Foreskin fibroblast (primary cell): ENCODE measurements at places on chromosomes 1 and 21.

- no peak for DNase-seq
Observed at GRCh38 chr1:115062542-115063004, 26.7 kb downstream of the TSPAN2 start.

GRCh38 chr1:218546314-218546713 lies 201.2 kb downstream of the TGFB2 start:
- no peak for DNase-seq

GRCh38 chr1:15152318-15153183 lies 996 bp upstream of the TMEM51 start:
- peak; percentile 94 for DNase-seq

- no peak for DNase-seq
Observed at GRCh38 chr1:213773975-213774374, 213.8 kb upstream of the PROX1 start.

GRCh38 chr21:43297391-43297981 lies 128.7 kb downstream of the CRYAA start:
- no peak for DNase-seq

DNA sequence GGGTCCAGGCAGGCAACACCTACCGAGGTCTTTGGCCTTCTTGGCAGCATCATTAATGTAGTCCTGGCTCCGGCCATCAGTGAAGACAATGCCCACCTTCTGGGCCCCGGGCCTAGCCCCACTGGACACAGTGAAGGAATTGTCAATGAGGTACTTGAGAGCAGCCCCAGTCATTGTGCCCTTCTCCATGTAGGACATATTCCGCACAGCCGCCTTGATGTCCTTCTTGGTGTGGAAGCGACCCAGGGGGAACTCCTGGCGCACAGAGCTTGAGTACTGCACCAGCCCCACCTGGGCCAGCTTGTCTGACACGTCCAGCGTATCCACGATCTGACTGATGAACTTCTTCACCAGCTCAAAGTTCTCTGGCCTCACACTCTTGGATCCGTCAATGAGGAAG lies 7.5 kb downstream of the MATN1 start:
- no peak for DNase-seq

GRCh38 chr1:228901936-228902681 lies 166.8 kb downstream of the RHOU start:
- DNase-seq, result no peak

GRCh38 chr1:20376880-20377494 lies 86.3 kb downstream of the VWA5B1 start:
- peak; percentile 79 for DNase-seq

GRCh38 chr1:211495584-211495983 lies 3.6 kb upstream of the RD3 start:
- DNase-seq, result no peak

DNA sequence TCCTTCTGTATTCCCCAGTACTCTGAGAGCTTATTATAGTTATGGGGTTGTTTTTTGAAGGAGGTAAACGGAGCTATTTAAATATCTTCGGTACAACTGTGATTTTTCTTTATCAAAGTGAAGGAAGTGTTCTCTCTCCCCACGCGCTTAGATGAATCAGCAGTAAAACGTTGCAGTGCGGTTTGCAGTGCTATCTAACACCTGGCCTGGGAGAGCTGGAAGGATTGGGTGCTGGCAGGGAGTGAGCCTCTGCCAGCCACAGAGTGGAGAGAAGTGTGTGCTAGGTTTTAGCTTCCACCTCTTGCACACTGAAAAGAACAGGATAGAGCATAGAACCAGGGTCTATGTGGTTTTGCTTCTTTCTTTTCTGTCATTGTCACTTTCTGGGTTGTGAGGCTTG lies 165.9 kb downstream of the SDCCAG8 start:
- DNase-seq, result peak; percentile 26

- peak; percentile 31 for DNase-seq
Observed at GRCh38 chr1:27343639-27344025, 1.8 kb downstream of the SYTL1 start.

DNA sequence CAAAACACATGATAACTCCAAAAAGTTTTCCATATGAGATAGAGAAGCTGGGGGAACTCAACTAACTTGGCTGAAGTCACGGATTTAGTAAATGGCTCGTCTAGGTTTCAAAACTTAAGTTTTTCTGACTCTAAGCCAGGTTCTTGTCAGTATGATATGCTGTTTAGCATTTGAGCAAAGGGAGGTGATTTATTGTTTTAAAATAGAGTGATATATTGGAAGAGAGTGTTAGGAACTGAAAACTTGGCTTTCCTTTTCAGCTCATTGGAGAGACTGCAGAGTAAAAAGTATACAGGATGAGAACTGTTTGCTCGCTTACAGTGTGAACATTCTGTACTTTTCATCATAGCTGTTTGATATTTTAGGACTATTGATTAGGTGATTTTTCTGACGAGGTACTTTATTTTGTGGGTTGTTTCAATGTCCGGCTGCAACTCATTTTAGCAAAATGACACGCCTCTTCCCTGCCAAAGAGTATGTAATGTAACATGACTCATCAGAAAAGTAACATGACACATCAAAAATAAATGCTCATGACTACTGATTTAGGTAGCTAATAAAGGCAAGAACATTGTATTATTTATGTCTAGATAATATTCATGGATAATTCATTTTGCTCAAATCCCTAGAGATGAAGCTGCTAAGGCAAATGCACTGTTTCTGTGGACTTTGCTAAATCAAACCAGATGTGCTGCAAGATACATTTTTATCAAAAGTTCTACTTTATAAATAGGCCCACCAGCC lies 355.1 kb downstream of the GPATCH2 start:
- DNase-seq, result peak; percentile 68

GRCh38 chr21:25635310-25635709 lies 3.7 kb upstream of the JAM2 start:
- no peak for DNase-seq

DNA sequence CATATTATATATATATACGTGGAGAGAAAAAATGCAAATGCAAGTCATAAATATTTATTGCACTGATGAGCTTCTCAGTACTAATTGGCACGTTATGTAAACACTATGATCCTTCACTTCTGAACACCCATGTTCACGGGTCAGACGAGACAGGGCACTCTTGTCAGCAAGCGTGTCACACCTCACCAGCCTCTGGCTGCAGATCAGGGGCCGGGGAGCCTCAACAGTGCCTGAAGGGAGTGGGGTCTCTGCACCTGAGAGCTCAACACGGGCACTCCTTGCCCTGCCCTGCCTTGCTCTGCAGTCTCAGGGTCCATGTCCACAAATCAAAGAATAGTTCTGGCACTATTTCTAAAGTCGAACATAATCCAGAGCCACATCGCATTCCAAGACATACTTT lies 409 bp upstream of the HIVEP3 start:
- no peak for DNase-seq

GRCh38 chr1:25754470-25755181 lies 45.4 kb upstream of the SELENON start:
- no peak for DNase-seq

- no peak for DNase-seq
Observed at GRCh38 chr1:25676488-25676887, 59.9 kb downstream of the MAN1C1 start.

- DNase-seq, result no peak
Observed at GRCh38 chr21:17613242-17613676, 558 bp upstream of the BTG3 start.

GRCh38 chr1:219179293-219179692 lies 5.6 kb downstream of the LYPLAL1 start:
- DNase-seq, result no peak

GRCh38 chr1:13494025-13494424 lies 19.8 kb downstream of the LRRC38 start:
- DNase-seq, result no peak

- no peak for DNase-seq
Observed at GRCh38 chr1:58030456-58030855, 516.1 kb downstream of the OMA1 start.

- DNase-seq, result no peak
Observed at GRCh38 chr1:227215863-227216510, 102.3 kb downstream of the CDC42BPA start.

DNA sequence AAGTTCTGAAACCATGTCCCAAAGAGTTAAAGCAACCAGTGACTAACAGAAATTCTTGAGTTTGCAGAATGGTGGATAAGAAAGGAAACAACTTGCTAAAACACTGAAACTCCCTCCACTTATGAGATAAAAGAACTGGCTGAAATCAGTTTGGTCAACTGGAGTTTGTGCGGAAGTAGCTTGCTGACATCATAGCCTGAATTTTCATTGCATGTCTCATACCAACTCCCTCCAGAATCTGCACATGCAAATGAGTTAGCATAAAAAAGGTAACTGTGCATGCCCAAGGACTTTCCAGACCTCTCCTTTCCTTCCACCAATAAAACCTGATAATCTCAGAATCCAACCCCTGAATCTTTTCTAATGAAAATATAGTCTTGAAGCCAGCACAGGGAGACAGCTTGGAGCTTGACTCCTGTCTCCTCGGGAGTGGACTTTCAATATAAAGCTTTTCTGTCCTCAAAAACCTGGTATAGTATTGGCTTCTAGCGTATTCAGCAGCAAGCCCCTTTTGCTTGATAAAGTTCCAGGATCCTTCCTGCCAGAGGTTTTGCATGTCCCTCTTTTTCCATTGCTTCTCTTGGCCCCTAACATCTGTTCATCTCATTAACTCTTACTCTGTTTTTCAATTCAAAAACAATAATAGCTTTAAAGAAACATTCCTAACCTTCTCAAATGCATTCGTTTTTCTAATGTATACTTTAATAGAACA lies 785.8 kb upstream of the ADGRL4 start:
- DNase-seq, result peak; percentile 57

- DNase-seq, result no peak
Observed at GRCh38 chr1:37137601-37138000, 103.3 kb upstream of the GRIK3 start.

DNA sequence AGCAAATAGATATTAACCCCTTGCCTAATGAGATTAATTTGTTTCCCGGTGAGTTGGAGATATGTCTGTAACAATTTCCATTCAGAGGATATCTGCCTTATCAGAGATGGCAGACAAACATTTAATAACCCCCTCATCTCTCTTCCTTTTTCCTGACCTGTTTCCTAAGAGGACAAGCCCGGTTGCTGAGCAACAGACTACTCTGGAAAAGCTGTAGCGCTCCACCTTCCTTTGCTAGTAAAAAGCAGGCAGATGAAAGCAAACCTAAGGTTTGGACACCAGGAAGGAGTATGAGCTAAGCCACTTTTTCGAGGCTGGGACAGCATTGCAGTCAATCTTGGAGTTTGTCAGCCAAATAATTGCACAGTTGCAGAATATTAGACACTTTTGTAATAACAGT lies 82.4 kb downstream of the RGS21 start:
- DNase-seq, result no peak

DNA sequence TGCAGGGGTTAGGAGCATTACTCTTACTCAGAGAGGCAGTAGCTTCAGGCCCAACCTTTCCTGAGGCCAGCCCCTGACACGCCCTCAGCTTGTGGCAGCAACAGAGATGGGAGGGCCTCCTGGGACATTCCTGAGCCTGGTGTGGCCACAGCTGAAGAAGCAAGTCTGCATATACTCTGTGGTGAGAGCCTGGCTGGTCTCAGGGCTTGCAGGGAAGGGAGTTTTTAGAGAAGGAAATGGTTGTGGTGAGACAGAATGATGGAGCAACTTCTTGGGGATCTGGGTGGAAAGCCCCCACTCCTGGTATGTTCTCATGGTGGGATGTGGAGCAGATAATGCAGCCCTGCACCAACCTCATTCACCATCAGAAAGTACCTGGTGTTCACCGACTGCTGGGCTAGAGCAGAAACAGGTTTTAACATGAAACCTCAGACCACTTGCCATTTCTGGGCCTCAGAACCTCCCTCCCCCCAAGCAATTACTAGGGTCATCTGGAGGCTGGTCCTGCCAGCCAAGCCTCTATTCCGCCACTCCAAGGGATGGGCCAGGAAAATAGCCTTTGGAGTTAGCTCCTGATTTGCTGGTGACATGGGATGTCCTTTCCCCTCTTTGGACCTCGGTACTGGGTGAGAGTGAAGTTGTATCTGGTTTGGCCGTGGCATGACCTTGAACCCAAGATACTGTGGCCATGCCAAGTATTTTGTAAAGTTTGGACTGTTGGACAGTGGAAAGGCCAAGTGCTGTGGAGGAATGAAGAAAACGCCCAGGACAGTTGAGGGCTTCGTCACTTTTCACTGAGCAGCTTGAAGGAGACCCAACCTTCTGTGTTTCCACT lies 28.1 kb upstream of the RNF19B start:
- DNase-seq, result peak; percentile 96
